Endothelial cell of umbilical vein (primary cell): ENCODE measurements at places on chromosomes 6 and 20. TPM values are rescaled to one million over a fixed set of nuclear protein-coding genes. Genes with fewer than 3 reads are reported as not detected.

GRCh38 chr6:147135211-147135681 lies 69.0 kb upstream of the STXBP5 start:
- H3K4me1 ChIP-seq = no peaks in the 10 kb centered on the region
- no peak overlapping the region for H3K27ac ChIP-seq
- no peak overlapping the region for H3K4me3 ChIP-seq
- no peak for DNase-seq

DNA sequence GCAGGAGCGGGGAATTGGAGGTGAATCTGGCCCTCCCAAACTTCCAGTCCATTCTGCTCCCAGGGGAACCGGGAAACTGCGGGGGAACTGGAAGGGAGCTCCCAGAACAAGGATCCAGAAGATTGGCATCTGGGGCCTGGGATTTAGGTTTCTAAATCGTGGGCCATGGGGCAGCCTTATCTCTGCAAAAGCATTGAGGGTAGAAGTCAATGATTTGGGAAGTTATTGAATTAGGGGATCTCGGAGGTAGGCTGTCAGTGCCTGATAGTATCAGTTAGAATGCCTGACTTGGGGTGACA lies 45.1 kb downstream of the HNF4A start:
- H3K27me3 ChIP-seq = no peaks in the 10 kb centered on the region
- H3K27ac ChIP-seq = no peak overlapping the region
- H3K36me3 ChIP-seq = no peaks in the 10 kb centered on the region
- no peak overlapping the region for H3K4me3 ChIP-seq
- no peaks in the 10 kb centered on the region for H3K4me1 ChIP-seq

The CNR1 gene
- polyA plus RNA-seq = 0.06 TPM in 1 of 2 replicates, not detected in the other

The SRSF12 gene
- 0.06 and 0.07 TPM in 2 replicates for polyA plus RNA-seq
